ENCODE measurements at places on chromosomes 3 and 15.

- no peak for DNase-seq
Measured at GRCh38 chr3:197490098-197491058, 65.4 kb downstream of the BDH1 start.

- no peak for DNase-seq
Measured at GRCh38 chr3:139016430-139017048, 4.2 kb downstream of the PRR23B start.

DNA sequence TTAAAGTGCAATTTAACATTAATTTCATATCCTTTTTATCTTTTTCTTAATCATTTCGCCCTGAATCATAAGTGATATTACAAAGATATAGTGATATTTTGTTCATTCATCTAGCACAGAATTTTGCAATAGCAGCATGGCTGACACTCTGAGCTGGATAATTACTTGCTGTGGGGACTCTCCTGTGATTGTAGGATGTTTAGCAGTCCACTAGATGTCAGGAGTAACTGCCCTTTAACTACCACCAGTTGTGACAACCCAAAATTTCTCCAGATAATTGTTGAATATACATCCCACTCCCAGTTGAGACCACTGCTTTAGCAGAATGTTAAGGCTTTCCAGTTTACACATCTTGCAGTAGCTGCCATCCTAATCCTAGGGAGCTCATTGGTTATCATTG is 196.8 kb upstream of the MBNL1 start:
- peak; percentile 61 for DNase-seq

DNA sequence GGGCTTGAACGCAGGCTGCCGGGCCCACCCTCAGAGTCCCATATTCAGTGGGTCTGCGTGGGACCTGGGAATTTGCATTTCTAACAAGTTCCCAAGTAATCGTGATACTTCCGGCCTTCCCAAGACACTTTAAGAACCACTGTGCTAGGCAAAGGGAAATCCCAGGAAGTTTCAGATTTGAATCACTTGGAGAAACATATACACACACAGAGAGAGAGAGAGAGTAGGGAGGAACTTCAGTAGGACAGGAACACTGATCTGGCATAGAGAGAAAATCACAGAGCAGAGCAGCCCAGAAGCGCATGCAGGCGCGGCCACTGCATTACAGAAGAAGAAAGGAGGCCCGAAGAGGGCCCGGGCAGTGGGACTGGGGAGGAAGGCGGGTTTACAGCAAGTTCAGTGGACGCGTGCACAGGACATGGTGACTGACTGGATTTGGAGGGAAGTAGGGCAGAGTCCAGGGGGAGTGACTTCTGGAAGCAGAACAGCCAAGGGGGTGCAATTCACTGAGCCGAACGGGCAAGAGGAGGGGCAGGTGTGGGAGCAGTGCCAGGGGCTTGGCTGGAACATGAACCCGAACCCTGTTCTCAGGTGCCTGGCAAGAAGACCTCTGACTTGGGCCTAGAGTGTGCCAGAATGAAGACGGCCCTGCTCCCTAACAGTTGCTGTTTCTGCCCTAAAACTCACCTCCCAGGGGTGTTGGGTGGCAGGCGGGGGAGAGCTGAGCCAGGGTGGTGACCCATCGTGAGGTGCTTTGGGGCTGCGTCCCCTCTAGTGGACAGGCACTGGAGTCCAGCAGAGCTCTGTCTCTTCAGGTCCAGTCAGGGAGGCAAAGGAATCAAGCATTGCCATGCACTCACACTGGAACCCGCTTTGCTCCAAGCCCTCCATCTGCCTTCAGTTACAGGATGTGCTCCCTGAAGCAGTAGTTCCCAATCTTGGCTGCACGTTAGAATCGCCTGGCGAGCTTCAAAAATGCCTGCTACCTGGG is 101.3 kb upstream of the HES1 start:
- no peak for DNase-seq

GRCh38 chr3:78825118-78825857 is 942.5 kb downstream of the ROBO1 start:
- no peak for DNase-seq

- DNase-seq, result no peak
Measured at GRCh38 chr15:43514241-43515057, 3.0 kb upstream of the MAP1A start.

DNA sequence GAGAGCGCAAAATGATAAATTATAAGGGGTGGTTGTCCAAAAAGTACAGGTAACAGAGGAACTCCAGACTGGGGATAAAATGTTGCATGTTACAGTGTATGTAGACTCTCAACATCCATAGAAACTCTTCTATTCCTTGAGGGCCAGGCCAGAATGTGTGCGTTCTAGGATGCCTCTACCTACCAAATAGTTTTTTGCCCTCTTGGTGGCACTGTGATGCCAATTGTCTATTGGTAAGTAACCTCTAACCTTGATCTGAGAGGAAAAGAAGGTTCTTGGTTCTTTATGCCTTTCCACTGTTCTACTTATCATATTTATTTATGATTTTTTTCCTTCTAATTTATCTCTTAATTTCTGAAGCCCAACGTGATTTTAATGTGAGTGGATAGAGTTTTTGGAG is 424.6 kb downstream of the GRM7 start:
- peak; percentile 3 for DNase-seq

GRCh38 chr15:97968380-97968779 is 7.9 kb downstream of the ARRDC4 start:
- DNase-seq, result no peak

DNA sequence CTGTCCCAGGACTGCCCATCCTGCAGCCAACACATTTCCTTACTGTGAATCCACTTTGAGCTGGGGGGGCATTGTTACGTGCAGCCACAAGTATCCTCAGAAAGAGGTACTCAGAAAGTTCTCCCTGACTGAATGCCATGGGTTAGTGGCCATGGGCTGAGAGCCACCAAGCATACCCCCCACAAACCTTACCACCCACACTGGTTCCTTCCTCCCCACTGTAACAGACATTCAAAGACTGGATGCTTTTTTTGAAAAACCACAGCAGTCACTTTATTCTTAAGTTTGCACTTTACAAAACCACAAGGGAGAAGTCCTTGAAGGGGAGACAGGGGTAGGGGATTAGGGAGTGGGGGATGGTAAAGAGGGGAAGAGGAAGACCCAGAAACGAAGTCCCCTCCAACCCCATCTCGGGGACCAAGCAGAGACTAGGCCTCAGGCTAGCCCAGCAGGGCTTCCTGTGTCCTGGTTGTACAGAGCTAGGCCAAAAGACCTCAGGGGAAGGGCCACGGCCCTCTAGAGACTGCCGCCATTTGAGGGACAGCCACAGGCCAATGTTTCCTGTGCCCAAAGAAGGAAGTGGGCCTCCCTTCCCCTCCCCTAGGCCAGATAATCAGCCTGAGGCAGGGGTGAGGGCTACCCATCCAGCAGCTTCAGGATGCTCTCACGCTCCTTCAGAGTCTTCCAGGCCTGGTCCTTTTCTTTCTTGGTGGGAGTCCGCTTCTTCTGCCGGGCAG is 10.1 kb upstream of the CAMK1 start:
- DNase-seq, result peak; percentile 36

GRCh38 chr3:11739706-11740105 is 96.0 kb upstream of the VGLL4 start:
- DNase-seq, result no peak

- no peak for DNase-seq
Measured at GRCh38 chr15:78351539-78351938, 11.4 kb downstream of the CRABP1 start.

DNA sequence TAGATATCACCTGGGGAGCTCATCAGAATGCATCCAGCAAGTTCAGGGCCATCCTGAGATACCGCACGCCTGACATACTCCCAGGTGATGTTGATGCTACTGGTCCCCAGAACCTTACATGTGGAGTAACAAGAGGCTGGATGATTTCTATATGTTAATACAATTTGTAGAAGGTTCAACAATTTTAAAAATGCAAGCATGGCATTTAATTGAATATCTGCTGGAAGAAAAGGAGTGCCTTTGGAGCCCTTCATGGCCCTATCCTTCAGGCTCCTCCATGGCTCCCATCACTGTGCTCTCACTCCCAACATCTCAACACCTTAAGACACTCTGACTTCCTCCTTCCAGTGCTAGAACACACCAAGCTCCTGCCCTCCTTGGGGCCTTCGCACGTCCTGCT is 36.6 kb downstream of the LMCD1 start:
- no peak for DNase-seq

GRCh38 chr3:80060664-80061063 is 292.9 kb upstream of the ROBO1 start:
- no peak for DNase-seq

DNA sequence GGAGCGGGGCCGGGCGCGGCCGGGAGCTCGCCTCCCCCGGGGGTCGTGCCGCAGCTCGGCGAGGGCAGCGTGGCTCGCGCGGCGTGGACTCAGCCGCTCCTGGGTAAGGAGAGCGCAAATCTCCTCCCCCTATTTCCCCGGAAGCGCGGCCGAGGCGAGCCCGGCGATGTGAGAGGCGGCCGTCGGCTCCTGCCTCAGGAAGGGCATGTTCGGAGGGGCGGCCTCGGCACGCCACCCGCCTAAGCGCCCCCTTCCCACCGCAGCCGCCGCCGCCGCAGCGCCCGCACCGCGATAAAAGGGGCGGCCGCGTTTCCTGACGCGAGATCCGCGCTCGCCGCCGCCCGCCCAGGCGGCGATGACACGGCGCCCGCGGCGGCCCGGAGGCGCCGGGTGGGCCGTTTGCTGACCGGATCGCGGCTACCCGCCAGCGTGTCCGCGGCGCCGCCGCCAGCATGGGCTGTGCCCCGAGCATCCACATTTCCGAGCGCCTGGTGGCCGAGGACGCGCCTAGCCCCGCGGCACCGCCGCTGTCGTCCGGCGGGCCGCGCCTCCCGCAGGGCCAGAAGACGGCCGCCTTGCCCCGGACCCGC is at the start of gene PDE8A:
Gene PDE8A, plus strand, starts transcription at position 146 of the 590 bp plus-strand sequence. Its CDS starts 307 bp downstream, at position 453.
- DNase-seq, result peak; percentile 71

GRCh38 chr15:45586601-45587094 is 531 bp upstream of the BLOC1S6 start:
- no peak for DNase-seq
